ENCODE measurements at places on chromosomes 3 and 15.

DNA sequence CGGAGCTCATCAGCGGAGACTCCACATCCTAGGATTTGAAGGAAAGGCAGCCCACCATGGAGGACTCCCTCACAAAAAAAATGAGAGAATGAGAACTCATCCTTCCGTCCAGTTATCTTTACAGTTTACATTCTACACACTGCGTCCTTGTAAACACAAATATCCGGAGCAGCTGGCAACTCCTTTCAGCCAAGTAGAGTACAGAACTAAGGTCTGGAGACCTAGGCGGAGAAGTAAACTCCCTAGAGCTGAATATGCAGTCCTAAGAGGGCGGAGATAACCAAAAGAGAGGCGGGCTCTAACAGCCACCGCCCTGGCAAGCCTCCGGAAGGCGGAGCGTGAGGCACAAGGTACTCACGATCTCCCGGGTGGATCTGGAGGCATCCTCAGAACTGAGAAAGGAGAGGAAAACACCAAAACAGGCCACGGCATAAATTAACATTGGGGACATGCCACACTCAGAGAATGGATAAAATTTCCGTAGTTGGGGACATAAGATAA, 924 bp upstream of the SIN3A start:
- DNase-seq = no peak

DNA sequence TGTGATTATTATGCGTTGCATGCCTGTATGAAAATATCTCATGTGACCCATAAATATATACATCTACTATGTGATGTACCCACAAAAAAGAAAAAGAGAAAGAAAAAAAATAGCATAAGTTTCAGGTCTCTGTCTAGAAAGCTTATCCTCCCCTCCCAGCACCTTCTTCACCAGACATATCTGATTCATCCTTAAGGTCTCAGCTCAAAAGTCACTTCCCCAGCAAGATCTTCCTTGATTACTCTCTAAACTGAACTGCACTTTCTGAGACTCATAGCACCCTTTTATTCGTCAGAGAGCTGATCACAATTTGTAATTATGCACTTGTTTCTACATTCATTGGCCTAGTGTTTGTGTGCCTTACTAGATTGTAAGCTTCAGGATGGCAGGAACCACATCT, 11.1 kb upstream of the PTPN9 start:
- no peak for DNase-seq

GRCh38 chr3:114933407-114933806, 213.7 kb downstream of the ZBTB20 start:
- DNase-seq = no peak

- no peak for DNase-seq
Measured at GRCh38 chr3:123576122-123576521, 8.7 kb downstream of the HACD2 start.

DNA sequence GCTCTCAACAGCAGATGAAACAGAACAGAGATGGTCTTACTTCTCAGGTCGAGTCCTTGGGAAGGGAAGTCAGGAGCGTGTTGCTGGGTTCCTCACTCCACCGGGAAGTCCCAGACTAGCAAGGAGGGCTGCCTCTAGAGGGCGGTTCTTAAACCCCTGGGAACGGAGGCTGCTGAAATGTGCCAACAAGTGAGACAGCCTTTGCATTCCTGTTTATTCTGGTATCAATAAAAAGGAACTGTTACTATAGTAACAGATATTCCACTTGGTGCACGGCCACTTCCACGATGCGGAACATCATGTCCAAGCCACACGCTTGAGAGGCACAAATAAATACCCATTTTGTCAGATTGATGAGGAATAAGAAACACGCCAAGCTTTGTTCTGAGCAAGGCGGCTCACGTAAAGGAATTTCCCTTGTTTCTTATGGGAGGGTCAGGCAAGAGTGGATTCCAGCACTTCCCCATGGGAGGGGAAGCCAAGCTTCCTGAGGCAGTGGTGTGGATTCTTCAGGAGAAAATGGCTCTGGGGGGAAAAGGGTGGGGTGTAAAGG, at the start of gene FAM107A:
Gene FAM107A (minus strand): TSS at position 123 of the 553 bp plus-strand sequence. CDS start 7,531 bp downstream, outside the sequence.
- DNase-seq = no peak

GRCh38 chr15:66251790-66252684, 1.5 kb downstream of the MEGF11 start:
- DNase-seq = no peak

DNA sequence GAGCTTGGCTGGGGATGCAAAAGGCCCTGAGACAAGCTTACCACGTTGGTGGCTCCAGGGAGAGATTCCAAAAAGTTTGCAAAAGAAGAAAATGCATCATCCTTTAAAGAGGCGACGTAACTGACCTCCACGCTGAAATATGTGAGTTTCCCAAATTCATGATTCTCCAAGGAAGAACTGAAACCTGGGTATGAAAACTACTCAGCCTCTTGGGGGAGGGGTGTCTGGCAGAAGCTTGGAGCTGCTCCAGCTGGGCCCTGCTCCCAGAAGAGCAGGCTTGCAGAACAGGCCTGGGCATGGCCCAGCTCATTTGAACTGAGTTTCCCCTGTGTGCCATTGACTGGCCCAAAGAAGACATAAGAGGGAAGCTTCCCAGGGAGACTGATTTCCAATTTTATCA, 20.5 kb downstream of the CPN2 start:
- DNase-seq = no peak

- no peak for DNase-seq
Measured at GRCh38 chr3:87351937-87352336, 75.6 kb upstream of the POU1F1 start.

- no peak for DNase-seq
Measured at GRCh38 chr3:124843506-124844177, 43.5 kb downstream of the ITGB5 start.

- DNase-seq = no peak
Measured at GRCh38 chr3:45579251-45579650, 15.3 kb upstream of the LIMD1 start.

DNA sequence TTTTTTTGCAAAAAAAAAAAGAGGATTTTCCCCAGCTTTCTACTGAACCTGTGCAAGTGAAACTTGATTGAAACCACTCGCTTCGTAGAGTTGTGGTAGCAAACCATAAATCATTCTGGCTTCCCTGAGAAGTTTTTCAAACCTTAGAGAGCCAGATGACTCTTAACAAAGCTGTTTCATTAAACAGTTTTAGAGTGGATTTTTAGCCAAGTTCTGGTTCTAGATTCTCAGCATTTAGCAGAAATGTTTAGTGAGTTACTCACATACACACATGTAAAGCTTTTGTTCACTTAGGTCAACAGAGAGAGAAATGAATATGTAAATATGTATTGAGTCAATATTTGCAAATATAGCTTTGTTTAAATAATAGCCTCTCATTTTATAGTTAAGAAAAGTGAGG, 18.1 kb upstream of the CCR9 start:
- no peak for DNase-seq

- DNase-seq = no peak
Measured at GRCh38 chr3:55089211-55089610, 161.4 kb upstream of the LRTM1 start.

DNA sequence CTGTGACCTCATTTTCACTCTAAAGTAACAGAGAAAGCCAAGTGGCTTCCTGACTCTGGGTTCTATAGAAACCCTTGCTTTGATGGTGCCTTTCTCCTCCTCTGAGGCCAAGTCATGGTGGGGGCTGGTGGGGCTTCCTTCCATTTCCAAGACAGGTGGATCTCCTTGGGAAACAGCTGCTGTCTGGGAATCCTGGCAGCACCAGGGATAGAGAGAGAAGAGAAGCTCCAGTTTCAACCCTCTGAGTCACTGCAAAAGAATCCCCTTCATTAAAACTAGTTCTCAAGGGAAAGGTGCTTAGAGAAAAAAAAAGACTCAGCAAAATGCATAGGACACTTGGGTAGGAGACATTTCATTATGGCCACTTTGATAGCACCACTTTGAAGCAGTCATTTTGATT, 614.4 kb downstream of the FHIT start:
- DNase-seq = no peak

DNA sequence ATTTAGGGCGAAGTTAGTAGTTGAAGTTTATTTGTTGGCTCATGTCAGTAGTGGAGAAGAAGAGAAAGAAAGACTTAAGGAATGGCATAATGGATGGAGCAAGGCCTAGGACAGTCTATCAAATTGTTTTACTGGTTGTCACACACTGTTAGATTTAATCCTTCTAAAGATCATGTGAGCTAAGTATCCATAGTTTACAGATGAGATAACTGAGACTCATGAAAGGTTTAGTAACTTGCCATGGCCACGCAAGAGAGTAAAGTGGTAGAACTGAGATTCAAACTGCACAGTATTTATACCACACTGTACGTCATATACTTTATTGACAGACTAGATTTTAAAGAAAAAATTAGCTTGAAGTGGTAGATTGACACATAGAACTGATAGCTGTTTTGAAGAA, 11.4 kb downstream of the SPRED1 start:
- peak; percentile 79 for DNase-seq

- no peak for DNase-seq
Measured at GRCh38 chr3:33936921-33937525, 138.6 kb downstream of the PDCD6IP start.

GRCh38 chr15:38975282-38975990, 410.8 kb upstream of the RASGRP1 start:
- DNase-seq = no peak

DNA sequence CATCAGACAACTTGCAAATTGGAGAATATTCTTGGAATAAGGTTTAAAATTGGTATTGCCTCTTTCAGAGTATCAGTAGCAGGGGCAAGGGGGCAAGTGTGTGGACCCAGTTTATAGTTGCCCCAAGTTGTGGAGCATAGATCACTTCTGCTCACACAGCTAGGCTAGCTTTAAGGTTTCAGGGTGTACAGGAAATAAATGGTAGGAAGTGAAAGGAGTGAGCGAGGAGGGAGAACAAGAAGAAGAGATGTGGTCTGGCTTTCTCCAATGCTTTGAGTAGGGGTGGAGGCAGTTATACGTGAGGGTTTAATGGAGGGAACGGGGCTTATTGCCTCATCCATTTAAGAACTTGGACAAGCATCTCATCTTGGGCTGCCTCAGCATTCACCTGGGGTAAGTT, 290.0 kb upstream of the CFAP20DC start:
- no peak for DNase-seq

- no peak for DNase-seq
Measured at GRCh38 chr3:64575211-64575844, 112.5 kb downstream of the ADAMTS9 start.

GRCh38 chr3:134106580-134106979, 76.9 kb upstream of the SLCO2A1 start:
- DNase-seq = no peak

GRCh38 chr15:28873585-28874190, 12.1 kb upstream of the APBA2 start:
- DNase-seq = no peak

- DNase-seq = no peak
Measured at GRCh38 chr3:127015282-127016042, 32.5 kb downstream of the PLXNA1 start.

GRCh38 chr3:128495435-128495970, 2.5 kb upstream of the GATA2 start:
- DNase-seq = no peak

GRCh38 chr15:83764201-83764838, 110.4 kb downstream of the ADAMTSL3 start:
- DNase-seq = no peak

- no peak for DNase-seq
Measured at GRCh38 chr3:83453056-83453455, 1505.7 kb upstream of the CADM2 start.

DNA sequence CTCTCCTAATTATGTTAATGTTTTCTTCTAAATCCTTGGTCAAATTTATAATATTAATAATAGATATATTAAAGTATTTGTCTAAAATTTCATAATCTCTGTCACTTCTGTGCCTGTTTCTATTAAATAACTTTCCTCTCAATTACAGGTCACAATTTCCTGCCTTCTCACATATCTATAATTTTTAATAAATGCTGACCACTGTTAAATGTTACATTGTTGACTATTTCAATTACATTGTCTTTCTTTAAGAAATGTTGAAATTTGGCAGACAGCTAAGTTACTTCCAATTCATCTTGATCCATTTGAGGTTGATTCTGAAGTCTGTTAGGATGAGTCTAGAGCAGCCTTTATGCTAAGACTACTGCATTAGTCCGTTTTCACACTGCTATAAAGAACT, 41.7 kb downstream of the MYL3 start:
- DNase-seq = no peak

GRCh38 chr15:62546628-62547027, 381.5 kb upstream of the C2CD4B start:
- no peak for DNase-seq

DNA sequence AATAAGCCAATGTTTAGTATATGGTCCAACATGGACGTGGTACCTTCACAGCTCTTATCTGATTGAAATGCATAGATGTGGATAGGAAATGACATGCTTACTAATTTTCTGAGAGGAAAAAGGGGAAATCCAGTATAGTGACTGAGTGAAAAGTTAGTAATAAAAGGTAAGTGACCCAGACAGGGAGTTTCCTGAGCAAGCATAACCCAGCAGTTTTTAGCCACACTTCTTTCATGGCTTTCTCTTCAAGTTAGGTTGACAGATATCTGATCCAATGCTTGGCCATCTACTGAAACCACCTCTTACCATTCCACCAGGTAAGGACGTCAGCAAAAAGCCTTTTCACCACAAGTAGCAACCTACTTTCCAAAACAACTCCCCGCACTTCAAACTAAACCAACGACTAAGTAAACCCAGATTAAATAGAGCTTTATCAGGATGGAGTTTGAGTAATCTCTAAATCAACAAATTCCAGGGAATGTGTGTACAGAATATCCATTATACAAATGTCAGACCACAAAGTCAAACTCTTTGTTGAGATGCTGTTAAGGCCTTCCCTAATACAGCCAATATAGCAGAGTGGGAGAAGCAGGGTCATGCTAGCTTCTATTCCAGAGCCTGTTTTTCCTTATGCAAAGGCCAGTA, 329.7 kb downstream of the RORA start:
- DNase-seq = no peak

DNA sequence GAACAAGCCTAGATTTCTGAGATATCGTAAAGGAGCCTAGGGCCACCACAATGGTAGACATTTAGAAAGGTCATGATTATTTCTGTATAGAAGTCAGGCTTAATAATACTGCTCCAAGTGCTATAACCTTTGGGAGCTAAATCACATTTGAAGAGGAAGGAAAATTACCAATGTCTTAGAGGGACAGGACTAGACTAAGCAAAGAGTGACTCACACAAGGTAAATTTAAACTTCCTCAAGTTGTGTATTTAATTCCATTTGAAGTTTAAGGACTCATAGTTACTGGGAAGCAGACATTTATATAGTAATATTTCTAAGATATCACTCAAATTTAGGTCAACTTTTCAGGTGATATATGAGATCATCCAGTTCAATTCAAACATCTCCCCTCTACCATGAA, 227.6 kb upstream of the MME start:
- no peak for DNase-seq

GRCh38 chr3:30523366-30523765, 83.0 kb upstream of the TGFBR2 start:
- no peak for DNase-seq
